Activated CD8-positive, alpha-beta memory T cell treated with anti-CD3 and anti-CD28 coated beads for 48 hours (primary cell): ENCODE measurements at places on chromosomes 1 and 21.

DNA sequence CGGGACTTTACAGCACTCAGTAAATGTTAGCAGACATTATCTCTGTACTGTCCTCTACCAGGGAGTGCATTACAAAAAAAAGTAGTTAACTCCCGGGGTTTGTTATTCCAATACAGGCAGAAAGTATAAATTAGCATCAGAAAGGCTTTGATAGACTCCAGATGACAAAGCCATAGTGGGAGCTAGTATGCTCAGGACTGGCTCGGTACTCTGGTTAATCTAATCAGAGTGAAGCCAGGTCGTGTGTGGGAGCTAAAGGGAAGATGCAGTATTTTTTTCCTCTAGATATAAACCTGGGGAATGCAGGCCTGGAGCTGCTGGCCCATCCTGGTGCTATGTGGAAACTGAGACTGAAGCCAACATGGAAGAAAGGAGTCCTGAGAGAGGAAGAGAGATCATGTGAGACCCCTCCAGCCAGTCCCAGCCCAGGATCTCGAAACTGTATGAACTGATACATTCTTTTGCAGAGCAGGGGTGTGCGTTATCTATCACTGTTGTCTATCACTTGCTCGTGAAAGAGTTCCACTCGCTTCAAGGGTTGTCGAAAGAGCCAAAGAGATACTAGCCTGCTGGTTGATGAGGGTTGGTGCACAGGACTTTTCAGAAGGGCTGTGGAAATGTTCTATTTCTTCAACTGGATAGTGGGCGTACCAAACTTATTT is 125.8 kb downstream of the PLPP3 start:
- DNase-seq = no peak

DNA sequence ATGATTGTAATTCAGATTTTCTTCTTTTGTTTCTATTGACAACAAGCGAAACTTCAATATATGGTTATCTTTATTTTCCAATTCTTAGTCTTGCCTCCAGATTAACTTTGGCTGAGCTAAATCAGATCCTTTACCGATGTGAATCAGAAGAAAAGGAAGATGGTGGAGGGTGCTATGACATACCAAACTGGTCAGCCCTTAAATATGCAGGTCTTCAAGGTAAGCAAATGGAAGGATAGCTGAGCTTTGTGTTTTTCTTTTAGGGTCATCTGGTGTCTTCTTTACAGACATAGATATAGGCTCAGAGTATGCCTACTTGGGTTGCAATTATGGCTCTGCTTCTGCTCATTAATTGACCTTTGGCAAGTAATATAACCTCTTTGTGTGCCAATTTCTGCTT is 37.7 kb downstream of the AGL start:
- DNase-seq = no peak

DNA sequence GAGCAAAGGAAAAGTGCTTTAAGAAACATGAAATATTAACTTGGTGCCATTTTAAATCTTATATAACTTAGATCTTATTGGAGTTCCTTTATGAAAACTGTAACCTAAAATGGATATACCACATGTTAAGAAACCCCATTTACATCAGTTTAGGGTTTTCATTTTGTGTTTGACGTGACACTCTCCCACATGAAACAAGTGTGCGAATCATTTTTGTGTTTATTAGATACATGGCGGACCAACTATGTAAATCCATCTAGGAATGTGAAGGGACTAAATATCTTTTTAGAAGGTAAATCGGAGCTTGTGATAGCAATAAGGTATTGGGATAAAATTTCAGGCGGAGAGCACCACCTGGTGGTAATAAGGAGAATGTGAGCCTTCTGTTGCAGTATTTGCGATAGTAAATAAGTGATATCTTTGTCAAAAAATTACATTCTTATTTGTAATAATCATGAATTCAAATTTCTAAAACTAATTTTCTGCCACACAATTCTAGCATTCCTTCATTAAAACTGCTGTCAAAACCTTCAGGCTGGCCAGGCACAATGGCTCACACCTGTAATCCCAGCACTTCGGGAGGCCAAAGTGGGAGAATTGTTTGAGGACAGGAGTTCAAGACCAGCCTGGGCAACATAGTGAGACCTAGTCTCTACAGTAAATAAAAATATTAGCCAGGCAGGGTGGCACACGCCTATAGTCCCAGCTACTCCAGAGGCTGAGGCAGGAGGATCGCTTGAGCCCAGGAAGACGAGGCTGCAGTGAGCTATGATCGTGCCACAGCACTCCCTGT is 31.3 kb downstream of the SMAP2 start:
- DNase-seq = no peak

DNA sequence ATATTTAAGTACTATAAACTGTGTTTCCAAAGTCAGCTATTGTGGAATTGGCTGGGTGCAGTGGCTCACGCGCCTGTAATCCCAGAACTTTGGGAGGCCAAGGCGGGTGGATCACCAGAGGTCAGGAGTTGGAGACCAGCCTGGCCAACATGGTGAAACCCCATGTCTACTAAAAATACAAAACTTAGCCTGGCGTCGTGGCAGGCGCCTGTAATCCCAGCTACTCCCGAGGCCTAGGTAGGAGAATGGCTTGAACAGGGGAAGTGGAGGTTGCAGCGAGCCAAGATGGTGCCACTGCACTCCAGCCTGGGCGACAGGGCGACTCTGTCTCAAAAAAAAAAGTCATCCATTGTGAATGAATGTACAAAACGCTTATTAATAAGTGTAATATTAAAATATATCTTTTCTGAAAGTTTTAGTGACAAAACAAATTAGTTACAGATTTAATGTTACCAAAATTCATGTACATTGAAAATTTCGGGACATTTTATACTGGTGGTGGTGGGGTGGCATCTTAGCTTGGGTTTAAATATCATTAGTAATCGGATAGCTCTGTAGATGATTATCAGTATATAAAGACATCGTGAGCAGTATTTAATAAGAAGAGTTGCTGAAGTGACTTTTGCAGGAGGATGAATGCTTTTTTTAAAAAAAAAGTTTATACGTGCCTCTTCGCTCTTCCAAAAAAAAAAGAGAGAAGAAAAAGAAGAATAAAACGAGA is 503 bp upstream of the SRSF11 start:
- no peak for DNase-seq

DNA sequence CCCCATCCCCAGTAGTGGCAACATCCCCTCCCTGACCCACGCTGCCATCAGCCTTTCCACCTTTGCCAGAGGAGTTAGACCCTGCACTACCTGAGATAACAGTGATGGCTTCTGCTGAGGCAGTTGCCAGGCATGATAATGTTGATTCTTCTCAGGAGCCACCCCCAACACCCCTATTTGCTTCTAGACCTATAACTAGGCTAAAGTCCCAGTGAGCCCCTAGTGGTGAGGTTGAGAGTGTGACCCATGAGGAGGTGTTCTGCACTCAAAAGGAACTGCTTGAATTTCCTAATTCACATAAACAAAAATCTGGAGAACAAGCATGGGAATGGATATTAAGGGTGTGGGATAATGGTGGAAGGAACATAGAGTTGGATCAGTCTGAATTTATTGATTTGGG is 159.6 kb upstream of the COL11A1 start:
- no peak for DNase-seq

DNA sequence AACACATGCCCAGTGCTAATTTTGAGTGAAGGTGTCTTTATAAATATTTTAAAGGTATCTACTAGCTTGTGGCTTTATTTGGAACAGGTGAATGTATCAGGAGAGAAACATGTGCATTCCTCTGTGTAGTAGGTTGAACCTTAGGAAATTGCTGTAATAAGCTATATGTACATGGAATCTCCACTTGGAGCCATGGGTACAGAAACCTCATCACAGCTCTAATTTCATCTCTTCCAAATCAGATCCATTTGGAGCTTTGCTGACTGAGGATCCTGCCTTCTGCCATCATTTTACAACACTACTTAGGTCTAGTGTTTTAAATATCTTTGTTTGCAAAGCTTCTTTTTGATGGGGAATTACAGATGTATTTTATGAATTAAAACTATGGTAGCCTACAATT is 2.1 kb downstream of the KCNK2 start:
- no peak for DNase-seq

DNA sequence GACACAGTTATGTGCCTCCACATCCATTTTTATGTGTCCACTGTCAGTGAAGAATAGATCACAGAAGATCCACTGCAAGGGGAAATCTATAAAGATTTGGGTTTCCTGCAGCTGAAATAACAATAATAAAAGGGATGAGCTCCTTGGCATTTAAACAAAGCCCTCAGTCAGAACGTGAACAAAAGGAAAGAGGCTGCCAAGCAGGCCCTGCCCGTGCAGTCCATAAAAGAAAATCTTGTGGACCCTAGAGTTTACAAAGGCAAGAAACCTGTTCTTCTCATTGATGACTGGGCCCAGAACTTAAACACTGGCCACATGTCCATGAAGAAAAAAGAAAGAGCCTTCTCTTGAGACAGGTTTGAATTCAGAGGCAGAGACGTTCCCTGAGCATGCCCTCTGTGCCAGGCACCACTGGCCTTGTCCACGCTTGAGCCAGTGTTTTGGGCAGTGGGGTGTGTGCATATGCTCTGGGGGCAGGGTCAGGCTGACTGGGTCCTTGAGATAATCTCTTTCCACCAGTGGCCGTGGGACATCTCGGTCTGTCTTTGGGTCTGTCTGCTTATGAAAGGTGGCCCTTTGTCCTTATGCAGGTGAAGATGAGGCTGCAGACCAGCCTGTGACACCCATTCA is 142.7 kb downstream of the HIVEP3 start:
- no peak for DNase-seq

GRCh38 chr1:214833178-214833756 is 230.3 kb downstream of the CENPF start:
- DNase-seq = no peak

GRCh38 chr1:2975466-2976179 is 45.6 kb upstream of the ACTRT2 start:
- DNase-seq = no peak

GRCh38 chr1:6269296-6269695 is 8.4 kb upstream of the GPR153 start:
- DNase-seq = no peak

- DNase-seq = no peak
Observed at GRCh38 chr1:159959451-159959850, 5.4 kb upstream of the SLAMF9 start.

DNA sequence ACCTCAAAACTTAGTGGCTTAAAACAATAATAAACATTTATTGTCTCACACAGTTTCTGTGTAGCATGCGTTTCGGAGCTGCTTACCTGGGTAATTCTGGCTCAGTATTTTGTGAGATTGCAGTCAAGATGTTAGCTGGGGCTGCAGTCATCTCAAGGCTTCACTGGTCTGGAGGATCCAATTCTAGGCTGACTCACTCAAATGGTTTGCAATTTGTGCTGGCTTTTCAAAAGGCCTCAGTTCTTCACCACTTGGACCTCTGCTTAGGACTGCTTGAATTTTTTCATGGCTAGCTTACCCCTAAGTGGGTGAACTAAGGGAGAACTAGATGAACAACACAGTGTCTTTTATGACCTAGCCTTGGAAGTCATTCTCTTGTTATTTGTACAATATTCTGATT is 21.0 kb downstream of the XPR1 start:
- DNase-seq = no peak

DNA sequence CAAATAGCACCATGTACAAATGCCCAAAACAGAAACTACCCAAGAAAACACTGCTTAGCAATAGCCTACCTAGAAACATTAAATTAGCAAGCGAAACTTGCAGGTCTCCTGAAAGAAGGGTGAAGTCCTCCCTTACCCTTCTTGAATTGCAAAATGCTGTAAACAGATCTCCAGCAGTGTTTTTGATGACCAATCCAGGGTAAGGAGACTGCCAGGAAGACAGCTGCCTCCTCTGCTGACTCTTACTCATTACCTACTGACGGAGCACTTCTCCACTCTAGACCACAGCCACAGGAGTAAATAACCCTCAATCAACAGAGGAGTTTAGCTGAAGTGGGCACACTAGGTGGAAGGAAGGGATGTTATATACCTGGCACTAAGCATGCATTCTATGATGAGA is 32.2 kb upstream of the GADD45A start:
- no peak for DNase-seq

DNA sequence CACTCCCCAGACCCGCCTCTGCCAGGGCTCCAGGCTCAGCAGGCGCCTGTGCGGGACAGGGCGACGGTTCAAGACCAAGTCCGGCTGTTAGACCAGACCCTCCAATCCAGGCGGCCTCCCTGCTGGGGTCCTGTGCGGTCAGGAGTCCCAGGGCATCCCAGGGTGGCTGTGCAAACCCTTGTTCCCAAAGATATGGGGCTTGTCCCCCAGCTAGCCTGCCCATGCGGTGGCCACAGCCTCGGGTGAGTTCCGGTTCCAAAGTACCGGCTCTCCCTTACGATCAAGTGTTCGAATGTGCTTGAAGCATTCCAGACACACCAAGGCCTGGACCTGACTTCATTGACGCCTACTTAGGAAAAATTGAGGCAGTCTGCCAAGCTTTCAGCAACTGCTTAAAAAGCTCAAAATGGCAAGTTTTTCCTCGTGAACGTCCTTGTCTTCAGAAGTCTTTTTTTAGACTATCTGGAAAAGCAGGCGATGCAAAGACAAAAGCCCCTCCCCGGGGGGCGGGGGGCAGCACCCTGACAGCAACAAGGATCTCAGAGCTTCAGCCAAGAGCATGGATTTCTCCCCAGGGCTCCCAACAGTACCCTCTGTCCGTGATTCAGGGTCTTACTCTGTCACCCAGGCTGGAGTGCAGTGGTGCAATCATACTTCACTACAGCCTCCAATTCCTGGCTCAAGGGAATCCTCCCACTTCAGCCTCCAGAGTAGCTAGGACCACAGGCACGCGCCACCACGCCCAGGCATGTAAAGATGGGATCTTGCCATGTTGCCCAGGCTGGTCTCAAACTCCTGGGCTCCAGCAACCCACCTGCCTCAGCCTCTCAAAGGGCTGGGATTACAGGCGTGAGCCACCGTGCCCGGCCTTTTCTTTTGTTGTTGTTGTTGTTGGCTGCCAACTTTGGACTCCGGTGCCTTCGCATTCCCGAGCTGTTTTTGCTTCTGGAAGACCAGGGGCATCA is 2.3 kb downstream of the FAAP20 start:
- no peak for DNase-seq

GRCh38 chr1:9294910-9295636 is 2.4 kb downstream of the SPSB1 start:
- no peak for DNase-seq

DNA sequence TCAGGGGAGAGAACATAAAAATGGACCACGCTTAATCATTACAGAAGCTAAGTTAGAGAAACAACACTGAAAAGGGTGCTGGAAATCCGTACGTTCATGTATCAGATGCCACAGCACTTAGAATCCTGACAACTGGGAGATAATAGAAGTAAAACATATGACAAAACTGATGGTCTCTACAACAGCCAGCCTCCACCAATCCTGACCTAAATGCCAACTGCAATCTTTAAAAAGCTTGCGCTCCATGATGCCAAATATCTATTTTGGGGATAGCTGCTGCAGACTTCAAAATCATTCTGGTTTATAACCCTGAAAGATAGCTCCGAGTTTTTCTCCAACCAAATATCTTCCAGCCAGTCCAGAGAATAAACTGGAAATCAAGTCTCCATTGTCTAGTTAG is 178.3 kb downstream of the RERE start:
- no peak for DNase-seq
